ENCODE measurements at places on chromosomes 1 and 21.

GRCh38 chr1:52669696-52670095, 28.5 kb downstream of the COA7 start:
- no peak for DNase-seq

GRCh38 chr1:115469703-115470476, 131.8 kb upstream of the NGF start:
- DNase-seq: no peak

DNA sequence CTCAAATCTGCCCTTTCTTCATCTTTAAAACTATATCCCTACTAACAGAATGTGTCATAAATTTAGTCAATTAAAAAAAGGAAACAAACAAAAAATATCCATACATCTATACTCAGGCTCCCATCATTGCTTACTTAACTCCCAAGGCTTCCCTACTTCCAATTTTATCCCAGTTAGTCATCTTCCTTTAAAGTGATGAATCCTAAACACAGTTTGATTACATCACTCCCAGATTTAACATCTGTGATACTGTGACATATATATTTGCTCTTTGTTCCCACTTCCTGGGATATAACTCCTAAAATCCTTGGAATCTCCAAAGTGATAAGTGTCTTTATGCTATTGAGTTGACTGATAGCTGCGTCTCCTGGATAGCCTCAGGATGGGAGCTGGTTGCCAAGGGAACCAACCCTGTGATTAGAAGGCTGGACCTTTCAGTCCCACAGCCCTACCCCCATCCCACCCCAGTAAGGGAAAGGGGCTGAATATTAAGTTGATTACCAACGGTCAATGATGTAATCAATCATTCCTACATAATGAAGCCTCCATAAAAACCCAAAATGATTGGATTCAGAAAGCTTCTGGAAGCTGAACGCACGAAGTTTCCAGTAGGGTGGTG, 21.6 kb downstream of the GLMN start:
- no peak for DNase-seq

DNA sequence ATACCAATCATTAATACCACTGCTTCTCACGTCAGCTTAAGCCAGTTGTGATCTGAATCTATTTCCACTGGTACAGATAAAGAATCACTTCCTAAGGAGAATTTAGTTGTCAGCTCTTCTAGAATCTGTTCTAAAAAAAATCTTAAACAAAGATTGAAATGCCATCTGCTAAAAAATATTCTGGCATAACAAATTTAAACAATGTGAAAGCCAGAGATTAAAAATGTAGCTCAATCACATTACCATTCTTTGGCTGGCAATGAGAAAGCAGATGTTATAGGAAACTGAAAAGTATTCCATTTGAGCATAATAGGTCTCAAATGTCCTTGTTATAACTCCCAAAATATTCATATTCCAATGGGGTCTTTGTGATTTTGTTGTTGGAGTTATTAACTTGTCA, 21.7 kb upstream of the LRRC8B start:
- DNase-seq: no peak

- DNase-seq: no peak
These were observed 41.2 kb downstream of the LMO4 start for GRCh38 chr1:87369736-87370478.

- no peak for DNase-seq
These were observed 572 bp upstream of the SRSF10 start for GRCh38 chr1:23980728-23981070.

- DNase-seq: no peak
These were observed 23.8 kb downstream of the TSEN15 start for GRCh38 chr1:184075055-184076029.

GRCh38 chr1:35594005-35594760, 21.1 kb downstream of the TFAP2E start:
- DNase-seq: no peak

GRCh38 chr1:176815621-176816020, 348.9 kb downstream of the ASTN1 start:
- no peak for DNase-seq
